Osteocyte (in vitro differentiated cells): ENCODE measurements at places on chromosomes 5 and 9.

DNA sequence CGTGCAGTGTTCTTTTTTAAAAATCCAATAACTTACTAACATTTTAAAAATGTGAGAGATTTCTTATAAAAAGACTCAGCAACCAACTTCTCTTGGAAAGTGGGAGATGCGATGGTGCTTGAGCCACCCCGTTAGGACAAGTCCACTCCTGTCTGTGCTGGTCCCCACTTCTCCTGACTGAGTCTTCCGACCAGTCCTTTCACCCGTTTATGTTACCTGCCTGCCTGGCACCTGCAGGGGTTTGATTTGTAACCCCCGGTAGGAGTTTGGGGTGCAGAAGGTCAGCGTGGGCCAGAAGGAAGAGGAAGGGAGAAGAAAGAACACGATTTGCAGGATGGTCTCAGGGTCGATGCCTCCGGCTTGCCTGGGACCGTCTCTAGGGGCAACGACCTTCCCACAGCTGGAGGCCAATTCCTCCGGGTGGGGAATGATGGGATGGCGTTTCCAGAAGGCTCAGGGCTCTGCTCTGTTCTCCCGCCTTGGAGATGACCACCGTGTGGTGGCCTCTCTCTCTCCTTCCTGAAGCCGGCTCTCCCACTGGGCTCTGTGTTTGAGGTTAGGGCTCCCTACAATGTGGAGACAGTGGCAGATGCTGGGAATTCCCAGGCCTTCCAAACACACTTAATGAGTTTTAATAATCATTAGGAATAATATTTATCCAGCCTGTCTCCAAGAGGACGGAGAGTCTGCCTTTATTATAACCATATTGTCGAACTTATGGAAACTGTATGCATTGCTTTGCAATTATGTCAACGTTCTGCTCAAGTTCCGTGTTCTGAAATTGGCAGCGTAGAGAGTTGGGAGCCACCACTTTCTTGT lies 14.8 kb downstream of the COL27A1 start:
- no peak for DNase-seq

DNA sequence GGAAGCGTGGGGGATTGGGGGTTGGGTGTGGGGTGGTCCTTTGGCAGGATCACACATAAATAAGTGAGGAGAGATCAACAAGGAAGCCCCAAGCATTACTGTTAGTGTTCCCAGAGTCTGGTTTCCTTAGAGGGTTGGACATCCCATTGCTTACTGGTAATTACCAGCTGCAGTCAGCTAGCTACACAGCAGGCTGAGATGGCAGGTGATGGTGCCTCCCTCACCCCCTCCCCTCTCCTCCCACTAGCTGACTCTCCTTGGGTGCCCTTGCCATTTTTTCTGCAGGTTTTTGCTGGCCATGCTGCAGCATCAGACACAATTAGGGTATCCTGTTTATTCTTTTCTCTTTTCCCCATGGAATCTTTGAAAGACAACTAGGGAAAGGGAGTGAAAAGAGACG lies 107.5 kb upstream of the TLR4 start:
- no peak for DNase-seq

GRCh38 chr9:110116543-110116885 lies 91.4 kb downstream of the C9orf152 start:
- DNase-seq, result no peak

GRCh38 chr5:165616490-165617405 lies 2111.3 kb downstream of the MAT2B start:
- no peak for DNase-seq
